Stimulated activated CD4-positive, alpha-beta T cell treated with anti-CD3 and anti-CD28 coated beads, Interleukin-12 subunit alpha, Interleukin-12 subunit beta, amount 100 ng/mL, for 24 hours (primary cell): ENCODE measurements at places on chromosomes 3 and 15.

GRCh38 chr15:68639926-68640600 lies 61.3 kb downstream of the CORO2B start:
- DNase-seq, result no peak

DNA sequence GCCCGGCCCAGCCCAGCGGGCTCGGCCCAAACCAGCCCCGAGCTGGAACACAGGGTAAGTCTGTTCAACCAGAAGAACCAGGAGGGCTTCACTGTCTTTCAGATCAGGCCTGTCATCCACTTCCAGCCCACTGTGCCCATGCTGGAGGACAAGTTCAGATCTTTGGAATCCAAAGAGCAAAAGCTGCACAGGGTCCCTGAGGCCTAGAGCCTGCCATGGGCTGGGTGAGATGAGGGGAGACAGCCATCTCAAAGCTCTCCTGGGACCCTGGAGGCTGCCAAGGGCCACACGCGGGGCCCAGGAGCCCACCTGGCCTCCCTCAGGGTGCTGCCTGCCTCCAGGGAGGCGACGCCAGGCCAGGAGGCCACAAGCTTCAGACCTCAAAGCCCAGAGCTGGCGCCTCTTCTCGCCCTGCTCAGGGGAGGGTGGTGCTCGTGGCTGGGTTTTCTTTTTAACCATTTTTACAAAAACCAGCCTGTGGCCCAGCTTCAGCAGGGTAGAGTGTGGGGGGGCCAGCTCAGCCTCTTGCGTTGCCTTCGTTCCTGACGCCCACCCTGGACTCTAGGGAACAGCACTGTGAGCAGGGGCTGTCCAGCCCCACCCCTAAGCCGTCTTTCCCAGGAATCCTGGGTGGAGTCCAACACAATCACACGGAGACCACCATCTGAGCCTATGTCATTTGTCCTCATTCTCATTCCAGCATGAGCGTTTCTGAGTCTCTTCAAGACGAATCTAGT lies 107.0 kb downstream of the ETFA start:
- DNase-seq, result no peak

- DNase-seq, result no peak
Measured at GRCh38 chr15:68526784-68527183, 52.0 kb upstream of the CORO2B start.

- DNase-seq, result no peak
Measured at GRCh38 chr3:9067352-9067975, 104.2 kb upstream of the RAD18 start.

- no peak for DNase-seq
Measured at GRCh38 chr3:184178521-184179138, 4.0 kb downstream of the AP2M1 start.
